ENCODE measurements at places on chromosomes 6 and 20.

DNA sequence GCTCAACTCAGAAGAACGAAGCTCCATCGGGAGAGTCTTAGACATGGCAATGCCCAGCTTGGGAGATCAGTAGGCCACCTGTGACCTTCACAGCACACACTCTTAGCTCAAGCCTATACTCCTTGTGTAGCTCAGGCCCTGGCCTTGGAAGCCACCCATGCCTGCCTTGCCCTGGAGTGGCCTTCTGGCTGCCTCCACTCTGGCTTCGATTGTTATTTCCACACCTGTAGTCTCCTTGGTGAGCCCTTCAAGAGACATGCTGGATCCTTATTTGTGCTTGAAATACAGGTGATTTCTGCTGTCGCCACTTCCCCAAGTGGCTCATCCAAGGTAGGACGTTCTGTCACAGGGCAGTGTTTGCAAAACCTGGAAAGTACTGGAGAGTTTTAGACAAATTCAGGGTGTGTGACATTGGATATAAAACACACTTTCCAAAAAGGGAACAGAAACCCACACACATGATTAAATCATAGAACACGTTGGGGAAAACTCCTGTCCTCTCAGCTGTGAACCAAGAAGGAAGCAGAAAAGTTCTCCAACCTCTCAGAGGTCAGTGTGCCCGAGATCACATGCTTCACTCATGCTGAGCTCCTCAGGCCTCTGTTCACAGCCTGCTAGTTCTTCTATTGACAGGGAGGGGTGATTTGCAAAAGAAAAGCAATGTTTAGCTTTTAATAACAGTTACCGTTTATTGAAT lies 391.8 kb downstream of the CDC5L start:
- no peak for DNase-seq

- peak; percentile 10 for DNase-seq
Observed at GRCh38 chr6:139643986-139644385, 269.5 kb upstream of the CITED2 start.

DNA sequence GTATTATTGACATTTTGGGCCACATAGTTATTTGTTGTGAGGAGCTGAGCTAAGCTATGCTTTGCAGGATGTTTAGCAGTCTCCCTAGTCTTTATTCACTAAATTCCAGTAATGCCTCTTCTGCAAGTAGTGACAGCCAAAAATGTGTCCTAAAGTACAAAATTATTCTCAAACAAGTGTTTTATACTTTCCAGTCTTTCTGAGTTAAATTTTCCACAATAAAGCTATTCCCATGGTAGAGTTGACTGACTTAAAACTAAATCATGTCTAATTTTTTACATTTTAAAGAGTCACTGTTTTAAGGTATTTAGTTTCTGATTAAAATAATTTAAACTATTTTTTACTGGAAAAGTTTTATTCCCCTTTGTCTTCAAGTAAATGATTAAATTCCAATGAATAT lies 717.8 kb upstream of the HS3ST5 start:
- no peak for DNase-seq

GRCh38 chr6:73823832-73824231 lies 127.8 kb downstream of the CD109 start:
- no peak for DNase-seq

- peak; percentile 46 for DNase-seq
Observed at GRCh38 chr6:67736816-67737215, 898.3 kb upstream of the ADGRB3 start.

GRCh38 chr6:20705741-20706140 lies 171.5 kb downstream of the CDKAL1 start:
- no peak for DNase-seq

GRCh38 chr6:24439858-24440539 lies 37.3 kb downstream of the MRS2 start:
- no peak for DNase-seq

DNA sequence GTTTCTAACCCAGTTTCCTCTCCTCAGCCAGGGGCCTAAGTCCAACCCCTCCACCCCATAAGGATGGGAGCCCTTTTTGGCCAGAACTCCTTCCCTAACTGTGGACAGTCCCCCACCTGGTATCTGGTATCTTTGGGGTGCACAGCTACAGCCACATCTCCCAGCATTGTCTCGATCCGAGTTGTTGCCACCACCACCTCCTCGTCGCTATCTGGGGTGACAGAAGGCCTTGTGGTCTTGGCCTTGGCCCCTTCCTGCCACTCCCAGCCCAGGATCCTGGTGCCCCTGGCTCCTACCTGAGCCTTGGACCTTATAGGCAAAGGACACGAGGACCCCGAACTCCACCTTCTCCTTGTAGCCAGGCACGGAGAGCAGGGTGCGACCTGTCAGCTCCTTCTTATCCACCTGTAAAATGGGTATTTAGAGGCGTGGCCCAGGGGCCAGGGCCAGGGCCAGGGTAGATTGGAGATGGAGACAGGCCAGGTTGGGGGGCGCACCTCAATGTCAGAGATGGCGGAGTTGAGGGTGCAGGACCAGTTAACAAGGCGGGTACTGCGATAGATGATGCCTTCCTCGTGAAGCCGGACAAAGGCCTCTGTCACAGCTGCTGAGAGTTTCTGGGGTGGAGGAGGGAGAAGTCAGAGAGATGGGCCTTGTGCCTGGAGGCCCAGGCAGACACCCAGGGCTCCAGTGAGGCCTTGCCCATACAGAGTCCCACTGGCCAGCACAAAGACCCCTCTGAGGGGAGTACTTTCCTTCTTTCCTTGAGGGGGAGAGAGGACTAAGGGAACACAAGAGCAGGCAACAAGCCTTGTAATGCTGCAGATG lies 7.2 kb upstream of the VWA7 start:
- DNase-seq, result no peak

- peak; percentile 39 for DNase-seq
Observed at GRCh38 chr20:38680500-38681306, 43.6 kb upstream of the SLC32A1 start.

Data from fibroblast of the aortic adventitia (primary cell).